ENCODE measurements at places on chromosomes 2 and 18.

- DNase-seq = no peak
Observed at GRCh38 chr2:208266553-208266893, 468 bp downstream of the PIKFYVE start.

DNA sequence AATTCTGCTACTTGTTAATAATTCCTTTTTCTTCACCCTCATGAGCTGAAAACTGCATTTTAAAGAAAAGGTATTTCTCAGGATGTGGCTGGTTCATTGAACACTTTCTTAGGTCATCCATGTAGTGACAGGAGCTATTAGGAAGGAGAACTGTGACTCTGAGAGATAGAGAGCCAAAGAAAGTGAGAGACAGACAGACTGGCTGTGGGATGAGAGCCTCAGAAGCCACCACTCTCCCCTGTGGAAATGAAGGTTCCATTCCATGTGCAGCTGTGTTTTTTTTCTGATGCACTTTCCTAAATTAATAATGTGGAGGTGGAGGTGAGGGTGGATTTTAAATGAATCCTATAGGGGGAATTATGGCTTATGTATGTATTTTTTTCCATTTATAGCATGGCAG, 113.3 kb downstream of the FAM210A start:
- no peak for DNase-seq

DNA sequence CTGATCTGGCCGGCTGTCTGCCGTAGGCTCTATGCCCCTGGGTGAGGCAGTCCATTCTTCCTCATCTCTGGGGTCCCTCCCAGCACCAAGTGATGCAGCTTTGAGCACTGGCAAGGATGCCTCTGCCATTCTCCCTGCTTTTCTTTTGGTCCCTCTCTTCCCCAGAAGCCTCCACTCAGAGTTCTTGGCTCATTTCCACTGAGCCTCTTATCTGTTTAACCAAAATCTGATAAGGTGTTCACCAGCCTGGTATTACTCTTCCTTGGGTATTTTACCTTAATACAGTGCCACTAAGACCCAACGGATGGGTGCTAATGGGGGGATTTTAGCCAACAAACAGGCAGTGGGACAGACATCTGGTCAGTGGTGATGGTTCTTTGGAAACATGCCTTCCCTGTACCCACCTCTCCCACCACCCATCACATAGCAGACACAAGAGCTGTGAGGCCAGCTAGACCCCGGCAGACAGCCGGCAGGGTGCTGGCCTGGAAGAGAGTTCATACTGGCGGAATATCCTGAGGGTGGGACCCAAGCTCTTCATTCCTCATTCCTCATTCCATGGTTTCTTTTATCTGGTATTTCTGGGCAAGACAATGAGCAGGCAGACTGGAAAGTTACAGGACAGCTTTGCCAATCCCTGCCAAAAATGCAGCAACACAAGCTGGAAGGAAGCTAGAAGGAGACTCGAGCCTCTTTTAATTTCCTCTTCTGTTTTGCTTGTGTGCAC, 34.6 kb downstream of the ZBTB7C start:
- DNase-seq = no peak

DNA sequence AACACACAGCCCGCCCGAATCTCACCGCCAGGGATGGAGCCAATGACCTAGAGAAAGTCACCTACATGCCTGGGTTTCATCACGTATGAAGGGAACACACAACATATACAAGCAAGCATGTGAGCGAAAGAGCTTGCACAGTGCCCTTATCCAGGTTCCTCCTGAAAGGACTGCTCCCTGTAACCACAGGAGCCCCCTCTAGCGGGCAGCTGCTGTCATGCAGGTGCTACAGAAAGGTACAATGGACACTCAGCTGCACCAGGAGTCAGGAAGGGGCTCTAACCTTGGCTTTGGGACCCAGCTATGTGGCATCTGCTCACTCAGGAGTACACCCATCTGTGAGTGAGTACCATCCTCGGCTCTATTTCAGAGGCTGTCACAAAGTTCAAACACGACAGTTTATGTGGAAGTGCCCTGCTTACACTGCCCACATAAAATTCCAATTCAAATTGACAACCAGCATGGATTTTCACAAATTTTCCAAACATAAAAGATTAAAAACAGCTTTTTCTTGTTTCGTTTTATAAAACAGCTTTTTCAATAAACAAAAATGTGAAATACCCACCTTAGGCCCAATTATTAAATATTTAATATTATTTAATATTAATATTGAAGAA, 3.5 kb downstream of the NDUFA10 start:
- no peak for DNase-seq

GRCh38 chr2:222928335-222928734, 67.5 kb downstream of the ACSL3 start:
- no peak for DNase-seq

GRCh38 chr2:114389021-114389420, 53.4 kb upstream of the DPP10 start:
- no peak for DNase-seq

Measured in stimulated activated CD4-positive, alpha-beta T cell treated with anti-CD3 and anti-CD28 coated beads, TNF-alpha, amount 100 ng/mL, for 1 hour (primary cell).